Psoas muscle (tissue), 8 donors: ENCODE measurements at places on chromosomes 11 and 22. TPM values are rescaled to one million over a fixed set of nuclear protein-coding genes. Genes with fewer than 3 reads are reported as not detected.

The OR4C46 gene
- polyA plus RNA-seq: not detected

The CENPM gene
- 1.2 TPM for polyA plus RNA-seq

The JAML gene
- 0.36 TPM for polyA plus RNA-seq

The SOX10 gene
- polyA plus RNA-seq: 0.10 TPM

The METTL15 gene
- 4.7 TPM for polyA plus RNA-seq

The B3GAT1 gene
- 0.09 TPM for polyA plus RNA-seq

The CBL gene
- 3.4 TPM for polyA plus RNA-seq

The APOL3 gene
- 15.1 TPM for polyA plus RNA-seq

GRCh38 chr11:63537293-63538101 lies 889 bp downstream of the PLAAT4 start:
- DNase-seq: peak; percentile 63

DNA sequence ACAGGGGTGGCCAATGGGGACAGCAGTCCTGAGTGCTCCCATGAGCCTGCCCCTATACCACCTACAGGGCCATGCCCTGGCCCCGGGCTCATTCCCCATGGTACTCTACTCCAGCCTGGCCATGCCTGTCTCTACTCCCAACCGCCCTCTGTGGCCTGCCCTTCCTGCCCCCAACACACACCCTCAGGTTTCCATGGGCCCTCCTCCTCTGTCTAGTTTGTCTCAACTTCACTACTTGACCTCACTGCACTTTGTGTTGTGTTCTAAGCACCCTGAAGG lies 26.3 kb upstream of the RASL10A start:
- no peak for DNase-seq

- peak; percentile 81 for DNase-seq
These were observed 30.3 kb upstream of the WNT7B start for GRCh38 chr22:46007003-46007847.

DNA sequence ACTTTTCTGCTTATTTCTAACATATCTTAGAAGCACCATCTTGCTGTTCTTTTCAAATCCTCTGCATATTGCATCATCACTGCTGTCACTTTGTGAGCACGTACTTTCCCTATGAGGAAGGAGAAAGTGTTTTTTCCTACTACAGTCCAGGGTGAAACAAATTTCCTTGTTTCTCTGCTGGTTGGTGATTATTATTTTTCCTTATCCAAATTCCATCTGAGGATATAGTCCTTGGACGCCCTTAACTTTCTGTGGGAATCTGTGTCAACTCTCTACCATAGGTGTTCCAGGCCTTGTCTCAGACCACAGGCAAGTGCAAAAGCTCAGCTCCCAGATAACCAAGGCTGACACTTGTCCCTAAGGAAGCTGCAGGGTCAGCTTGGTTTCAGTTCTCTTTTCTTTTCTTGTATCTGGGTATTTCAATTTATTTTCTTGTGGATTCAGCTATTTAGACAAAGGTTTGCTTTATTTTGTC lies 29.4 kb upstream of the LYVE1 start:
- DNase-seq: no peak

DNA sequence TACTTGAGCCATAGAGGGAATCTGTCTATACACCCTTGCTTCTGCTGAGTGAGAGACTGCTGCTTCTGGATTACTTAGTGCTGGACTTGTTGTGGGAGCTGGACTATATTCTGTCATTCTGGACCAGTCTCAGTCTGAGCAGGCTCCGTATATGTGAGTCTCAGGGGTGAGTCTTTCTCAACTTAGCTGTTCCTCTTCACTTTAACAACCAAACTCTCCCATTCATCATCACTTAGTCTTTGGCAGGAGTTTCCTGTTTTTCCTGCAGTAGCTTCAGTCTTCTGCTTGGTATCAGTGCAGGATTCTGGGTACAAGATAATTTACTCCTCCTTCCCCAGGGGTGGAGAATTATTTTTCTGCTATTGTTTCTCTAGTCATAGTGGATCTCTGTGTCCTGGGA lies 779.5 kb downstream of the METTL15 start:
- no peak for DNase-seq

DNA sequence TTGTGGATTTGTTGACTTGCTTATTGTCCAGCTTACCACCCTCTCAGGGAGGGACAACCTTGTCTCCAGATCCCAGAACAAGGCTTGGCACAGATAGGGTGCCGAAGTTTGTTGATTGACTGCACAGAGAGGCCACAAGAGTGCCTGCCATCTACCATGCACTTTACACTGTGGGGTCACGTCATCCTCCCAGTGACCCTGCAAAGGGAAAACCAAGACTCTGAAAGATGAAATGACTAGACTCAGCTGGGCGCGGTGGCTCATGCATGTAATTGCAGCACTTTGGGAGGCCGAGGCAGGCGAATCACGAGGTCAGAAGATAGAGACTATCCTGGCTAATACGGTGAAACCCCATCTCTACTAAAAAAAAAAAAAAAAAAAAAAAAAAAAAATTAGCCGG lies 4.6 kb upstream of the LTBP3 start:
- no peak for DNase-seq

GRCh38 chr22:30244066-30244465 lies 2.5 kb downstream of the LIF start:
- DNase-seq: no peak

GRCh38 chr22:47631571-47632102 lies 869.2 kb downstream of the TBC1D22A start:
- no peak for DNase-seq

- no peak for DNase-seq
These were observed 1349.0 kb downstream of the BRD1 start for GRCh38 chr22:48478529-48479265.

- peak; percentile 94 for DNase-seq
These were observed at the start of gene PPP1R14B for GRCh38 chr11:64246871-64247728. Gene PPP1R14B, minus strand, starts transcription at chr11:64246943. Its CDS starts 270 bp downstream, at chr11:64246673.

DNA sequence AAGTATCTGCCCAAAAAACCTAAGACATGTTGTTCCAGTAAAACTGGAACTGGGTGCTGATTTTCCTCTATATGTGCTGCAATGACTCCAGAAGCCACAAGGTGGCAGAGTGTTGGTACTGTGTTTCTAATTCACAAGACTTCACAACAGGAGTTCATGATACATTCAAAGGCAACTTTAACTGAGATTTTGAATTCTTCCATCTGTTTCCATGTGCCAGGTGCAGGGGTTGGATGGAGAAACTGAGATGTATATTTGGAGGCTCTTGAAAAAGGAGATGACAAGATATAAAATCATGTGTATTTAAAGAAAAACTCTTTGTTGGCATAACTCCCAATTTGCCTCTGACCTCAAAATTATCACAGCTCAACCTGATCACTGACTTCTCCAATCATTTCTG lies 1098.6 kb upstream of the CCDC90B start:
- no peak for DNase-seq

DNA sequence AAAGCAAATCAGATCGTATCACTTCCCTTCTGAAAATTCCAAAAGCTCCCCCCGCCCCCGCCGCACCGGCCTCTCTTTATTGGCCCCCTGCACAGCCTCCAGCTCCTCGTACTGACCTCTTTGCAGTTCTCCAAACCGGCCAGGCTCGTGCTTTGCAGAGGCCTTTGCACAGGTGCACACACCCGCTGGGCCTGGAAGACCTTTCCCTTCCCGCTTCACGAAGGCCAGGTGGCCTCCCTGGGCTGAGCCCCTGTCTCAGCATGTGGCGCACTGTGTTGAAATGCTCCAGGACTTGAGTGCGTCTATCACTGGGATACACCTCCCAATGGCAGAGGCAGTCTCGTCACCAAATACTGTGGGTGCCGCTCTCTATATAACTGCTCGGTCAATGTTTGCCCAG lies 13.2 kb upstream of the ADA2 start:
- no peak for DNase-seq

DNA sequence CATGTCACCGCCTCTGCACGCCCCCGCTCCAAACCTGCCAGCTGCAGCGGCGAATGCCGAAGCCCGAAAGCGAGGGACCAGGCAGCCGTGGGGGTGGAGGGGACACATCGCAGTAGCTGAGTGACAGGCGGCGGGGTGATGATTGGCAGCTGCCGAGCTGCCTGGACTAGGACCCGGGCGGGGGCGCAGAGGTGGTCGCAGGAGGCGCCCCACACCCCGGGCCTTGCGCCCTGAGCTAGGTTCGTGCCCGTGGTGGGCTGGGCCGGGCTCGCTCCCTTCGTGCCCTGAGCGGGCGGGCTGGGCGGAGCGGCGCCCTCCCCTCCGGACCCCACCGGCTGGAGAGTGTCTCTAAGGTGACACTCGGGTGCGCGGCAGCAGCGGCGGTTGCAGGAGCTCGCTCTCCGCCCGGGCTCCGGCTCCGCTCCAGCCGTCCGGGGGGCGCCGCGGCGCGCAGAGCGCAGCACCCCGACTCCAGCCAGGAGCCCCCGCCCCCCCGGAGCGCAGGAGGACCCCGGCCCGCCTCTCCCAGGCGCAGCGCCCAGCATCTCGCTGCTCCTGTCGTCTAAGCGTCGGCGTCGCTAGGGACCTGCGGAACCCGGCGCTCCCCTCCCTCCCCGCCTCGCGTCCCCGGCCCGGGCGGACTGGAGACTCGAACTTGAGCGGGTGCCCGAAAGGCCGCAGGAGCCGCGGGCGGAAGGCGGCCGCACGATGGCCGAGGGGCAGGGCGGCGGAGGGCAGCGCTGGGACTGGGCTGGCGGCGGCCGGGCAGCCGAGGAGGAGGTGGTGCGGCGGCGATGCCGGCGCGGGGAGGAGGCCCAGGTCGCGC lies 14.5 kb upstream of the DGKZ start:
- no peak for DNase-seq

- peak; percentile 46 for DNase-seq
These were observed 16.4 kb downstream of the PPM1F start for GRCh38 chr22:21936151-21936775.
